ENCODE measurements at places on chromosomes 7 and 10.

DNA sequence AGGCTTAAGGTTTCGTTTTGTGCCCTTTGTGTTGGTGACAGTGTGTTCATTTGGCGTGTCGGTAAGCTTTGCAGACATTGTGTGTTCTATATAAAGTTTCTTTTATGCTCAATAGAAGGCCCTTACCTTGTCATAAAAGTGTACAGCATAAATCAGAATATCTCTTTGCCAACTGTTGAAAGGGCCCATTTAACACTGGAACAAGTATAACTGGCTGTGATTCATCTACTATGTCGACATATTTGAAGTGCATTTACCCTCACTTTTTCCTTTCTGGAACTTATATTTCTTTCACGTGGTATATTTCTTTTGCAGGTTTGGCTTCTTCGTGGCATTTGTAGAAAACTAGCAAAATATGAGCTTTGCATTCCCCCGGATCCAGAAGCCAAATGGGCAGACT, 32.7 kb downstream of the EEPD1 start:
- no peak for DNase-seq

DNA sequence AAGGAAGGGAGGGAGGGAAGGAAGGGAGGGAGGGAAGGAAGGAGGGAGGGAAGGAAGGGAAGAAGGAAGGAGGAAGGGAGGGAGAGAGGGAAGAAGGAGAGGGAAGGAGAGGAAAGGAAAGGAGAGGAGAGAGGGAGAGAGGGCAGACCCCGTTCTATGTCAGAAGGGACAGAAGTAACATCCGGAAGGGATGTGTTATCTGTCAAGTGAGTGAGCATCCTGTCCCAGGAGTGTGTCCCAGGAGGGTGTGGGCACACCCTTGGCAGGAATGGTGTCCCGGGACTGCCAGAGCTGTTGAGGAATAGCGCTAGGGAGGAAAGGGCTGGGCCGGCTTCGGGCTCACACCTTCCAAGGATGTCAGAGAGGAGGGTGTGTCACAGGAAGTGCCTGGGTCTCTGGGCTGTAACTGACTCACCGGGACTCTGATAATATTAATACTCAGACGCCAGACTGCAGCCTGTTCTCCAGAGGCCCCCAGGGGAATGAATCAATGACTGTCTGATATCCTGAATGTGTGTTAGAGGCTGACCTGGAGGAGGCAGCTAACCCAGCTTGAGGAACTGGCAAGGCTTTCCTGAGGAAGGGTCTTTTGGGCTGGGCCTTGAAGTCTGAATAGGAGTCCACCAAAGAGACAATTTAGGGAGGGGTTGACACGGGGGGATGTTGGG, 125.6 kb upstream of the TNRC18 start:
- no peak for DNase-seq

DNA sequence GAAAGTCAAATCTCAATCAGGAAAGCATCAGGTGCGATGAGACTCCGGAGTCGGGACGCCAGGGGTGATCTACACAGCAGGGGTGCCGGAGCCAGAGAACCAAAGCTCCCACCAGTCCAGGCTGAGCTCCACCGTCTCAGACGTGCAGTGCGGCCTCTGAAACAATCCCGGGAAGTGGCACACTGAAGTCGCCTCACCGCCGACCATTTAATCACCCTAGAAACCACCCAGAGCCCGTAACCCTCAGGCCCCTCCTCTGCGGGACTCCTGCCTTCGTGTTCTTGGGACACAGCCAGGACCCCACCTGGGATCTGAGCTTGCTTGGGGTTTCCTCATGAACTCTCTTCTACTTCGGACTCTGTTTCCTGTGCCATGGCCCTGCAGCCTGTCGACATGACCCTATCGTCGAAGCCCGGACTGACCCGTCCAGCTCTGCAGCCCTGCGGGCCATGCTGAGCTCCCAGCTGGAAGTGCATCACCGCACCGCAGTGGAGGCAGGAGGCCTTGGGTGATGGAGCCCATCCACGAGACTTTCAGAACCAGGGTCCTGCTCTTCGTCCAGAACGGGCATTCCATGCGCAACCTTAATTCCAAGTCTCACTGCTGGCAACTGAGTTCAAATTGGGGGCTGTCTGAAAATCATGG, 266.4 kb downstream of the PTPRN2 start:
- DNase-seq, result no peak

DNA sequence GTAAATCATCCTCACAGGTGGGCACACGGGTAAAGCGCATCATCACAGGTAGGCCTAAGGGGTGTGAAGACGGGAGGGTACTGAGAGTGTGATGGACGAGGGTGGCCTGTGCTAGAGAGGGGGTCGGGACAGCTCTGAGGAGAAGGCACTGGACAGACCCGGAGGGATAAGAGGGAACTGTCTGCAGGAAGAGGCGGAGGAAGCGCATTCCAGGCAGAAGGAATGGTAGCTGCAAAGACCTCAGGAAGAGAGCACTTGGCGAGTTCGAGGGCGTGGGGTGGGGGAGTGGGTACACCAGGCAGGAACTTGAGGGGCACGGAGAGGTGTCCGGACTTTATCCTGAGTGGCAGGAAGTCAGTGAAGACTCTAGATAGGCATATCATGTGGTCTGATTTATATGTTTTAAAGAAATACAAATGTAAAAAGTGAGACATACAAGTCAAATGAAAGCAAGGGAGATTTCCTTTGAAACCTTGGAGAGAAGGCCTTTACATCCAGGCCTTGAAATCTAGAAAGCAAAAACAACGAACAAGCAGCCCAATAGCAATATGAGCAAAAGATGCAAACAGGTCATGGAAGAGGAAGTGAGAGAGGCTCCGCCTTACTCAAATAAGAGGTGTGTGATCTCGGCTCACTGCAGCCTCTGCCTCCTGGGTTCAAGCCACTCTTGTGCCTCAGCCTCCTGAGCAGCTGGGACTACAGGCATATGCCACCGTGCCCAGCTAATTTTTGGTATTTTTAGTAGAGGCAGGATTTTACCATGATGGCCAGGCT, 3.6 kb downstream of the LHPP start:
- DNase-seq, result no peak

DNA sequence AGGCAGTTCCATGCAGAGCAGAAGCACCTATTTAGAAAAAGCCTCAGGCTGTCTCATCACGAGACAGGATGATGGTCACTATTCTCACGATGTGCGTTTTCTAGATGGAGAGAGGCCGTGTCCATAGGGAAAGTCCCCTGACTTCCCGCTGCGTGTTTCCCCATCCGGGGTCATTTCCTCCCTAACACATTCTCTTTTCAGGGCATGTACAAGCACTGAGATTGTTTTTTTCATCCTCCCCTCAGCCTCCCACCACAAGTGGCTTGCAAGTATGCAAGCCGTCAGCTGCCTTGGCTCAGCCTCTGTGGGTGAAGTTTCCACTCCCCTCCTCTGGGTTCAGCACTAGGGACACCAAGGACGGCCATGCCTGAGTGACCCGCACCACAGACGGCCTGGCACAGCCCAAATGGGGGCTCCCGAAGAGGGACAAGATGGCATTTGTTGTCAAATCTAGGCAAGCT, 2.7 kb upstream of the CALML5 start:
- no peak for DNase-seq

DNA sequence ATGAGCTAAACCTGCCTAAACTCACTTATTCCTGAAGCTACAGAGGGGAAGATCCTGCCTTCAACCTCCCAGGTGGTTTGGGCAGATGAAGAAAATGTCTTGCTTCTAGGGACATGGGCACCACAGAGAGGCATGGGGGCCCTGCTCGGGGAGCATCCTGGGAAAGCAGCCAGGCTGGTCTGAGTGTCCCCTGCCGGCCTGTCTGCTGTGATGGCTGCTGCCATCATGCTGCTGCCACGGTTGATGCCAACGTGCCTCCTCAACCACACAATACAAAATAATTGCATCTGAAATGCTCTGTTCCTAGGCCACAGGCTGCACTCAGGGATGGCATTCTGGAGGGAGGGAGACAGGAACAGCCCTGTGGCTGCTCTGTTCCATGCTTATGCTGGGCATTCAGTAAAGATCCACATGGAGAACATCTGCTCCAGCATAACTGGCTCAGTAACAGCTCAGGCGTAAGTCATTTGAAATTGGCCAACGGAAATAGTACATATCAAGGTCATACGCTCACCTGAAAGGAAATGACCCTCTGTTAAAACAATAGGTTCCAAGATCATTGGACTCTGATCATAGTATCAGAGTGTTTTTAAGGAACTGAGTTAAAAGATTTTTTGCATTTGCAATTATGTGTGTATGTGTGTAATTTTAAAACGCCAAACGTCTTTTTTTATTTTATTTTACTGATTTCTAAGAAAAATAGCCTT, 299.0 kb downstream of the TNS3 start:
- DNase-seq, result no peak

All from activated CD4-positive, CD25-positive, alpha-beta regulatory T cell treated with anti-CD3 and anti-CD28 coated beads, Interleukin-2, amount 50 U/mL, for 72 hours (primary cell).